Left ventricle myocardium superior (tissue), 1 donor: ENCODE measurements at places on chromosomes 1 and 21.

DNA sequence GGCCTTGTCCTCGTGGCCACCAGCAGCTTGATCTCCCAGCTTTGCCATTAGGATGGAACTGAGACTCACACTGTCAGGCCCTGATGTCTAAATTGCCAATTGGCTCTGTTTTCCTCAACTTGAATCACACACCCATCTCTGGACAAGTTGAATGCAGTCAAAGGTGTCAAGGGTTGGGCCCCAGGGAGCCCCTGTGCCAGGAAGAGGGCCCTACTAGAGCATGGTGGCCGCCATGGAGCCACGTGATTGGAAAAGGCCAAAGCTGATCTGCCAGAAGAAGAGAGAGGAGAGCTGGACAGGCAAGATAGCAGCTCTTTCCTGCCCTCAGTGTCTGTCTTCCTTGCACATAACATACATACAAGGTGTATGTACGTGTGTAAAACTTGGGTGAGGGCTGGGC, 54.9 kb upstream of the NEK2 start:
- DNase-seq, result no peak

GRCh38 chr1:32907435-32907834, 6.2 kb upstream of the TMEM54 start:
- DNase-seq, result no peak

- DNase-seq, result peak; percentile 75
Observed at GRCh38 chr1:11736746-11737639, 1.1 kb downstream of the AGTRAP start.

GRCh38 chr21:43940329-43941050, 71.6 kb upstream of the TRAPPC10 start:
- no peak for DNase-seq

- DNase-seq, result no peak
Observed at GRCh38 chr1:30196457-30196856, 526.9 kb downstream of the MATN1 start.

DNA sequence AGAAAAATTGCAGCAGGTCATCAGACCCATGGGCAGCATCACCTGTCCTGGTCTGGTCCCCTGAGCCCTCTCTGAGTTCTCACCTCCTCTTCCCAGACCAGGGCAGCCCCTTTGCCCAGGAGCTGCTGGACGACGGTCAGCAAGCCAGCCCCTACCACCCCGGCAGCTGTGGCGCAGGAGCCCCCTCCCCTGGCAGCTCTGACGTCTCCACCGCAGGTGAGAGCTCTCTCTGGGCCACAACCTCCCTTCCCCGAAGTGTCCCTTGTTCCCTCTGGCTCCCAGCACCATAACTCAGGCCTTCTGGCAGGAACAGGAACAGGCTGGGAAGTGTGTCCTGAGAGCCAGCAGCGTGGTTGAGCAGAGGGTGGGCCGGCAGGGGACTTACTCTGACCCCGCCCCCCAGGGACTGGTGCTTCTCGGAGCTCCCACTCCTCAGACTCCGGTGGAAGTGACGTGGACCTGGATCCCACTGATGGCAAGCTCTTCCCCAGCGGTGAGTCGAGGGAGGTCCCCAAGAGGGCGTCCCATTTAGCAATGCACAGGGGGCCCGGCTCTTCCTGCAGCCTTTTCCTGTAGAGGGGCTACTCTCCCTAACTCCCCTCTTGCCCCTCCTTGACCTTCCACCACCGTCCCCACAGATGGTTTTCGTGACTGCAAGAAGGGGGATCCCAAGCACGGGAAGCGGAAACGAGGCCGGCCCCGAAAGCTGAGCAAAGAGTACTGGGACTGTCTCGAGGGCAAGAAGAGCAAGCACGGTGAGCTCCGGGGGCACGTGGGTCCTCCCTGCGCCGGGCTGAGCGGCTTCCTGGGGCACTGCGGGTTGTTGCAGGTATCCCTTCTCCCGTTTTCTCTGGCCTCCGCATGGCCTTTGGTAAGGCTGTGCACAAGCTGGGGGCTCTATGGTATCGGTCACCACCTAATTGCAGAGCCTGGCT, 2.4 kb downstream of the ELF3 start:
- no peak for DNase-seq

DNA sequence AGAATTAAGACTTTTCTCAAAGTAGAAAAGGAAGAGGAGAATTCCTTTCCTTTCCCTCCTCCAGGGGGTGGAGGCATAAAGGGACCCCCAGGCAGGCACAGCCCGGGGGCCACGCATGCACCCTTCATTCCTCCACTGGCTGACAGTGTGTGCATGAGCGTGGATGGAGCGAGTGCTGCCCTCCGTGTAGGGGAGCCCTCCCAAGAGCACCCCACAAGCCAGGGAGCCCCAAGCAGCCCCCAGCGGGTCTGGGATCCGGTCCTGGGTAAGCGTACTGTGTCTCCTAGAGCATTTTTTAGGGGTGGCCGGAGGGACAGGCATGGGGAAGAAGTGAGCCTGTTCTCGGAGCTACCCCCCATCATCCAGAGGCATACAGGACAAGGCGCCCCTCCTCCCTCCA, 120.5 kb downstream of the SIK1 start:
- DNase-seq, result no peak

- no peak for DNase-seq
Observed at GRCh38 chr1:63679076-63679475, 85.9 kb downstream of the PGM1 start.

- DNase-seq, result no peak
Observed at GRCh38 chr21:35048183-35048601, 910 bp downstream of the RUNX1 start.

DNA sequence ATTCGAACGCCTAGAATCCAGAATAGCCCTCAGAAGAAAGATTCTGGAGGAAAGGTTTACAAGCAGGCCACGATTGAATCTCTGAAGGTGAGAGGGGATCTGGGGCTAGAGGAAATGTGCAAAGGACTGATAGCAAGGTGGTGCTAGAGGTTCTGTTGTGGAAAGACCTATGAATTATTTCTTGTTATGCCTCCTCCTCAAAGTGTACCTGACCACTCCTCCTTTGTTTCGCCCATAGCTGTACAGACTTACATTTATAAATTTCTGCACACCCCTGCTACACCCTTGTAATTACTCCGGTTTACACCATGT, 986 bp downstream of the TCEANC2 start:
- DNase-seq, result no peak

DNA sequence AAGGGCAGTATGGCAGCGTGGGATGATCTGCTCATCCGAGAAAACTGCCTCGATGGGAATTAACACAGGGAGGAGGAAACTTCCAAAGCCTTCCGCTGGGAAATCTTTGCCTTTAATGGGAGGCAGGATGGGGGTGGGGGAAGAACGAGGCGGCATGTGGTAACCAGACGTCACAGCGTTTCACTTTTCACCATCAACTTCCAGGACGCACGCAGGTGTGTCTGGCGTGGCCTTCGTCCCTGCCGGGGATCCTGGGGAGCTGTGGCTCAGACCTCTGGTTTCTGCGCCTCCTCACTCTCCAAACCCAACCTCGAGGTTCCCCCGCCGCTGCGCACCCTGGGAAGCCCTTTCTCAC, 282 bp downstream of the RSPH1 start:
- DNase-seq, result no peak

- DNase-seq, result no peak
Observed at GRCh38 chr1:100882698-100883097, 11.9 kb downstream of the EXTL2 start.

GRCh38 chr1:57424231-57425027, 569 bp upstream of the DAB1 start:
- DNase-seq, result peak; percentile 73

- no peak for DNase-seq
Observed at GRCh38 chr1:66605419-66605997, 71.6 kb downstream of the SGIP1 start.

GRCh38 chr1:112937070-112937469, 18.9 kb downstream of the SLC16A1 start:
- DNase-seq, result no peak

DNA sequence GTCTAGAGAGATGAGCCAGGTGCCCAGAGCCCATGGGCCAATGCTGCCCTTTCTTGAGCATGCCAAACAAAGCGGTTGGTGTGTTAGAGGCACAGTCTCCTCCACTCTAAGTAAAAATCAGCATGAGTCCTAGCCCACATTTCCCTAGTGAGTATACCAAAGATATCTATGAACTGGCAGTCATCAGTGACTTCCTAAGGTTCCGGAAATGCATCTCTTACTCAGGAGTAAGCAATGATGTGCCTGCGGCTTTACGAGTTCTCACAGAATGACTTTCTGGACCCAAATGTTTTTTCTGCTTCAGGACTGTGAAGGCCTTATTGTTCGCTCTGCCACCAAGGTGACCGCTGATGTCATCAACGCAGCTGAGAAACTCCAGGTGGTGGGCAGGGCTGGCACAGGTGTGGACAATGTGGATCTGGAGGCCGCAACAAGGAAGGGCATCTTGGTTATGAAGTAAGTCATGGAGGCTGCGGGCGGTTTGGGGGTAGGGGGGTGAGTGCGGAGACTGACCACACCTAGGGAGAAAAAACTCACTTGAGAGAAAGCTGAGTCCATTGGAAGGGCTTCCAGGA, 9.2 kb downstream of the PHGDH start:
- no peak for DNase-seq

GRCh38 chr1:204359474-204360255, at the start of gene PLEKHA6:
Gene PLEKHA6 (minus strand): TSS chr1:204359929. CDS start chr1:204273727, 86,202 bp downstream.
- peak; percentile 76 for DNase-seq

DNA sequence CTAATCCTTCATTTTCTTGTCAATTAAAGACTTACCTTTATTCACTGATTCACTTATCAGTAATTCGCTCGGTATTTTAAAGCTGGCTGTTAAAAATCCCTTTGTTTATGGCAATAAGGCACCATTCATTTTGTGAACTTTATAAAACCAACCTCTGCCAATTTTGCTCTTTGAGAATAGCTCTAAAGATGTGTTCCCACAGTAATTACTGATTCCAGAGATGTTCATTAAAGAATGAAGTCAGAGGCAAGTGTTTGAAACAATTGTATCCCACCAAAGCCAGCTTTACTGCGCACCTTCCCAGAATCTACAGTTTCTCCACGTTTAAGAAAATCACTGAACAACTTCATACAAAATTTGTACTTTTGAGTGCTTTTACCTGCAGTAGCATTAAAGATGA, 424.5 kb downstream of the USP25 start:
- no peak for DNase-seq

DNA sequence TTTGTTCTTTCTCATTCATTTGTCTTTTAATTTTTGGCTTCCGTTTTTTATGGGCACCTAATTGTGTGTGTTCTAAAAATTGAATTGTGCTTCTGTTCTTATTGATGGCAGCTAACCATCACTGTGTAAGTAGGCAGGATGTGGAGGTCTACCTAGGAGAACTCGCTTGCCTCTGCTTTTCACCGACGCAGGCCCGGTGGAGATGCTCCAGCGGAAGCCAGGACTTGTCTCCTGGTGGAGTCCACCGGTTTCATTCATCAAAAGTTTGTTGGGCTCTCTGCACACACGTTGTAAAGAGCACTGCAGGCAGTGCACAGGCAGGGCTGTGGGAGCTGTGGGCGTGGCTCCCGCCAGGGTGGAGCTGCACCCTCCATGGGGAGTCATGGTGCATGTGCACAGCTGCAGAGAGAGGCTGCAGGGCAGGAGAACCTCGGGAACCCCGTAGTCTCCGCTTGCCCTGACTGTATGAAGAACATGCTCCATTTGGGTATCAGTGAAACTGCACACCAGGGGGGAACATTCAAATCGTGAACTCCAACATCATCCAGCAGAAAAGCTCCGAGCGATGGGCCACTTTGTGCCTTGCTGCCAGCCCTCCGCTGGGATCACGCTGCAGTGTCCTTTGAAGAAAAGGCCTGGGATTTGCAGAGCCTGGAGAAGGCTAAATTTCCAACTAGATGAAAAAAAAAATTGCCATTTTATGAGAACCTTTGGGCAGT, 6.0 kb upstream of the C1orf174 start:
- DNase-seq, result no peak
